ENCODE measurements at places on chromosomes 1 and 21. TPM values are rescaled to one million over a fixed set of nuclear protein-coding genes. Genes with fewer than 3 reads are reported as not detected.

NBPF6 gene
- total RNA-seq: not detected

CYP2J2 gene
- 4.3 TPM for total RNA-seq

PSRC1 gene
- total RNA-seq: 1.5 TPM

IGSF3 gene
- 47.9 TPM for total RNA-seq

PTCH2 gene
- 0.10 TPM for total RNA-seq

HSD3B1 gene
- not detected for total RNA-seq

PIGV gene
- total RNA-seq: 27.9 TPM

OPRD1 gene
- total RNA-seq: not detected

LRRN2 gene
- total RNA-seq: 0.35 TPM

CCDC27 gene
- not detected for total RNA-seq

METTL18 gene
- total RNA-seq: 5.9 TPM

AMY1A gene
- not detected for total RNA-seq

PI4KB gene
- total RNA-seq: 43.4 TPM

INTS7 gene
- total RNA-seq: 10.4 TPM

REN gene
- total RNA-seq: not detected

CLCA1 gene
- not detected for total RNA-seq

TNFRSF9 gene
- 7.8 TPM for total RNA-seq

CFHR1 gene
- not detected for total RNA-seq

CYP4A22 gene
- not detected for total RNA-seq

NTRK1 gene
- not detected for total RNA-seq

GRCh38 chr1:224433701-224434672 lies 610 bp downstream of the WDR26 start:
- no peak for DNase-seq

DNA sequence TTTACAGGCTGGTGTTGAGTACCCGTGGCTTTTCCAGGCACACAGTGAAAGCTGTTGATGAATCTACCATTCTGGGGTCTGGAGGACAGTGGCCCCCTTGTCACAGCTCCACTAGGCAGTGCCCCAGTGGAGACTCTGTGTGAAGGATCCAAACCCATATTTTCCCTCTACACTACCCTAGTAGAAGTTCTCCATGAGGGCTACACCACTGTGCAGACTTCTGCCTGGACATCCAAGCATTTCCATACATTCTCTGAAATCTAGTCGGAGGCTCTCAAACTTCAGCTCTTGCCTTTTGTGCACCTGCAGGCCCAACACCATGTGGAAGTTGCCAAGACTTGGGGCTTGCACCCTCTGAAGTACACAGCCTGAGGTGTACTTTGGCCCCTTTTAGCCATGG lies 227.8 kb downstream of the BACH1 start:
- DNase-seq: no peak

DNA sequence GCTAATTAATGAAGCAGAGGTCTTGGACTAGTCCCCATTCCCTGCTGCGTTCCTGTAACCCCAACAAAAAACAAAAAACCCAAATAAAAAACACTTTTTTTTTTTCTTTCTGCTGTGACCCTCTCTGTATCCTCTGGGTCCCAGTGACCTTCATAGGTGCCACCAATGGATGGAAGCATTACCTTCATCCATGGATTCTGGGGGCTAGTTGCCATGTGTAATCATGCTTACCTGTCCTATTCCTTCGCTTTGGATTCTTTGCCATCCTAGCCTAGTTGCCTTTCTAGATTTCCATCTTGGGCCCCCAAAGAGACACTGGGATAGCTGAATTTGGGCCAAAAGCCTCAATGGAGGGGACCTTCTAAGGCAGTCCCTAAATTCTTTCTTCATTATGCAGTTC lies 1208.7 kb downstream of the BRINP3 start:
- DNase-seq: no peak

DNA sequence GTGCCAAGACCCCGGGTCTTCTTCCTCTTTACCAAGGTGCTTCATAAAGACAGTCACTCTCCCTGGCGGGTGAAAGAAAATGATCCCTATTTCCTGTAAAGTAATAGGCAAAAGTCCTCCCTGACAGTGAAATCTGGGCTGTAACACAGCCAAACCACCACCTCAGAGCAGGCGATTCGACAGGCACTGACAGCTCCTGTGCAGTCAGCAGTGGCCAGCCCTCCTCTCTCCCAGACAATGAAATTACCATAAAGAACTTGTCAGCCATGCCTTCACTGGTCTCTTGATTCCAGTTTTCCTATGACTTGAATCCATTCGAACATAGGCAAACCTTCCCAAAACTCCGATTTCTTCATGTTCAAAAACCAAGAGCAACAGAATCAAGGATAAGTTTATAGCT lies 492.2 kb upstream of the DAB1 start:
- peak; percentile 20 for DNase-seq

GRCh38 chr1:82921759-82922158 lies 1077.2 kb downstream of the TTLL7 start:
- DNase-seq: no peak

DNA sequence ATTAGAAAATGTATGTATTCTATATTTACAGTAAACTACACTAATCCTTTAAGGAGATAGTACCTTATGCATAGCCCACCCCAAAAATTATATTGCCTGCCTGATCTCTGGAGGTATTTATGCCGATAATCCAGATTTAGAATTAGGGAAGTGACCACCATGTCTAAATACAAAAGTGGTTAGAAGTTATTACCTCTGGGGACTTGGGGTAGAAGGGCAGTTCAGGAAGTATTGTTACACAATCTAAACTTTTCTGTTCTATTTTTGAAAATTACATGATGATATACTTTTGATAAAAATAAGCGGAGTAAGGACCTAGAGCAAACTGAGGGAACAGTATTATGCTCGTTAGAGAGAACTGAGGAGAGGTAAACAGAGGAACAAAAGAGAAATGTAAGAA lies 90.5 kb upstream of the ZP4 start:
- DNase-seq: no peak

DNA sequence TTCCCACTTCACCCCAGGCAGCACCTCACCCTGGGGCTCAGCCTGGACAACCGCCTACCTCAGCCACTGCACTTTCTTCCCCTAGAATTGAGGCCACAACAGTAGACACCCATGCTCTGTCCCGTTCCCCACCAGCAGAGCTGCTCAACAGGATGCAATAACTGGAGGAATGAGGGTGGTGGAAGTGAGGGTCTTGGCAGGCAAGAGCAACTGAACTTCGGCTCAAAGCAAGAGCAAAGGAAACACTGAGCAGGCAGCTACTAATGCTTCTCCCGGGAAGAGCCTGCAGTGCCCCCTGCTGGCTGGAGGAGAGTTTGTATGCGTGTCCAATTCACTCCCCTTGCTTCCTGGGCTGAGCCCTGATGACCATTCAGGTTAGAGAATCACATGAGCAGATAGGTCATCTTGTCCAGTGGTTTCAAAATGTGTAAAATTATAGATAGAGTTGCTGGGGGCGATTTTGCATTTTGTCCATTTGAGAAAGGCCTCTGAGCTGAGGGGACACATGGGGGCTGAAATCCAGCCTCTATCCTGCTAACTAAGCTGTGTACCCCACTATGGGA lies 13.9 kb downstream of the NT5C1A start:
- DNase-seq: peak; percentile 57

DNA sequence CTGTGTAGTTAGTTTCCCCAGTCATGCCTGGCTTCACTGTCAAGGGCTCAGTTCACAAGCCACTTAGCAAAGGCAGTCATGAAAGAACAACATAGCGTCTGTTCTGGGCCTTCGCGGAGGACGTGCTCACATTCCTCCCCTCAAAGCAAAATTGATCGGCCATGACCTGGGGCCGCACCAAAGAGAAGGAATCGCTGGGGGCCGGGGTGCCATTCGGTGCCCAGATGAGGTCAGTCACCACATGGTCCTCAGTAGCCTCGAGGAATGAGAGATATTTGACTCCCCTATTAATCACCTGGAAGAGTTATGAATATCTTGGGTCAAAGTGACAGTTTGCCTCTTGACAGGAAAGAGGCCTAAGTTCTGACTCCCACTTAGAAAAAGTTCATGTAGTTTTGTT lies 251.1 kb upstream of the JUN start:
- no peak for DNase-seq

DNA sequence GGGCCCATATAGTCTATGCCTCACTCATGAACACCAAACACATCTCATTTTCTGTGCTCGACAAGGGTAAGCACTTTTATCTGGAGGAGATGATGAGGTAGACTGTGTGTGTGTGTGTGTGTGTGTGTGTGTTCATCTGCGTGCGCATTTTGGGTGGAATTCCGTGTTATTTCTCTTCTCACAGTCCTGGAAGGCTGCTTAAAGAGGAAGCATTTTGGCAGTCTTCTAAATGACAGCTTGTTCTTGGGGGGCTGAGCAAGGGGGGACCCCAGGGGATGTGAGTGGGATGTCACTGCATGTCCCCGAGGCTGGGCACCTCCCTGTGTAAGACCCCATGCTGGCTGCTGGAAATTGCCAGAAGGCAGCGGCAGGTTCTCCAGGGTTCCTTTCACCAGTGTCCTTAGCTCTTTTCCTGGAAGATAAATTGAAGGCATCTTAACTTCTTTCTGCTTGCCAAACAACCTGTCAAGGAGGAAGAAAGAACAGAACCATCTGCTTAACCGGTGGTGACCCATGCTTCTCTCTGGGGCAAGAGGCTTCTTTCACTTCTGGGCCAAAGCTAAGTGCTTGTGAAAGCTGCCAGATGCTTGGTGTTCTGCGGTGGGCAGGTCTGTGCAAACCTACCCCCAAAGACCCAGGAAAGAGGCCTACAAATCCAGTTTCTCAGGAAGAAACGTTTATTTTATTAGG lies 9.9 kb upstream of the RD3 start:
- DNase-seq: no peak

DNA sequence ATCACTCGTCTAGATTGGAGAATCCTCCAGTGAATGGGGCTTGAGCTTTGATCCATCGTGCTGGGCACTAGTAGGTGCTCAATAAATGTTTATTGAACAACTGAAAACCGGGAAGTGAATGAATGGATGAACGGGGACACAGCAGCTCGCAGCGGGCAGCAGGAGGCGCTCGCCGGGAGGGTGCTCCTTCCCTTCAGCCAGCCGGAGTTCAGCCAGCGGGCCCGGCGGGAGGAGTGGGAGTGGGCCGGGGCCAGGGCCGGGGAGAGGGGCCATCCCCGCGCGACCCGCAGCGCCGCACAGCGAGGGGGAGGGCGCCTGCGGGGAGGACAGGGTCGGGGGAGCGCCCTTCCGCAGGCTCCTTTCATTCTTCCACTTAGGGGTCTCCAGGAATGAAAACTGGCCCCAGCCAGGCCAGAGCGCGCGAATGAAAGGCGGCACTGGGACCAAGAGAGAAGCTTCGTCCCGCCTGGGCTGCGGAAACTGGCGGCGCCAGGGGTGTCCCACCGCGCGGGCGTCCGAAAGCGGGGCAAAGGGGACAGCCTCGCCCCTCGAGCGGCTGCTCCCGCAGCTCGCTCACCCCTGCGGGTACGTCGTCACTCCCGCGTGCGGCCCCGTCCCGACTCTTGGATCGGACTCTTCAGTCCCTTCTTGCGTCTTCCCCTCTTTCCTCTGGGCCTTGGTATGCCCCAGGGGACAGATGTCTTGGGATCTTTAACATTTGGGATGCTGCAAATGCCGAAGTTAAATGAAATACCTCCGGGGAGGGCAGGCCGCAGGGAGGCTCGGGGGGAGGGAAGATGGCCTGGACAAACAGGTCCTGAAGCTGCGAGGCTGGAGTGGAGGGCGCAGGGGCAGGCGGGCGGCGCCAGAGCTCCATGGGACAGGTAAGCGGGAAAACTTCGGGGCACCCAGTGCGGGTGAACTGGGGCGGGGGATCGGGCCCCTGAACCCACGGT lies 3.6 kb upstream of the INAVA start:
- peak; percentile 45 for DNase-seq

DNA sequence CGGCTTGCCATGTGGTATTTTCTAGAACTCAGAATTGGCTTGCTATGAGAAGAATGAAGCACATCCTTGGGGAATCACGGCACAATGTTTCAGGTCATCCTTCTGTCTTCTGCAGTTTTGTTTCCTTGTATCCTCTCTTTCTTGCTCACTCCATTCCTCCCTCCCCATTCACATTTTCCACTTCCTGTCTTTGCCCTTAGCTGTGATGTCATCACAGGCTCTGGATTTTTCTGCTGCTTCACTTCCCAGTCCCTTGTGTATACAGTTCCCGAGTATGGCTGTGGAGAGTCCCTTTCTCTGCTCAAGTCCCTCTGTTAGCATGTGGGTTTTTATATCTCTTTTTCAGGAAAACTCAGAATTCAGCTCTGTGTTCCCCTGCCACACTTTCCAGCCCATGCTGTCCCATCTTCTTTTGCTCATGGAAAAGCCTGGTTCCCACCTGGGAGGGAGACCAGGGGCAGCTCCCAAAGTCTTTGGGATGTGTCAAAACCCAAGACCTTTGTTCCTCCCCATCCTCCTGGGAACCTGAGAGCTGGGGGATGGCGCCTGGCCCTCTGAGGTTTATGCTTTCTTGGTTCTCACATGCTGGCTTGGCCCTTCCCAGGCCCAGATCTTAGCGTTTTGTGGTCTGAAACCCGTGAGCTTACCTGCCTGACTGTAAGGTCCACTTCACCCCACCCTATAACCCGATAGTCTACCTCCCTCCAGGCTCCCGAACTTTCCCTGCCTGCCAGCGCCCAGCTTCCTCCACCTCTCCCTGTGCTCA lies 4.8 kb upstream of the RGS16 start:
- DNase-seq: no peak

GRCh38 chr1:215987092-215987875 lies 420.2 kb downstream of the KCTD3 start:
- peak; percentile 75 for DNase-seq

GRCh38 chr1:27332536-27333281 lies 9.1 kb upstream of the SYTL1 start:
- DNase-seq: no peak

- no peak for DNase-seq
Observed at GRCh38 chr1:200302192-200302920, 107.5 kb downstream of the ZNF281 start.

DNA sequence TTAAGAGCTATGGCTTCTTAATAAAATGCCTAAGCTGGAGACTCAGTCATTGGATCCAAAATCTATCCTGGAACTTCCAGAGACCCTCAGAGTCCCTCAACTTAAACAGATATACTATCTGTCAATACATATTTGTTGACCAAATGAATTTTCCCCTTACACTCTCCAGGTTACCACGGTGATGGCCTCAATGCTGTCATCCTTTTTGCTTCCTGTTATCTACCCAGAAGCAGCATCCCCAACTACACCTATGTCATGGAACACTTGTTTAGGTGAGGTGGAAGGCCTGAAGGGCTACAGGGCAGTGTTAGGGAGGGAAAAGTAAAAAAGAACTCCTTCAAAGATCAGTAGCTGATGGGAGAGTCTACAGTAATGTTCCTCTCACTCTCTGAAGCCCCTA lies 4.4 kb upstream of the C1orf56 start:
- no peak for DNase-seq

DNA sequence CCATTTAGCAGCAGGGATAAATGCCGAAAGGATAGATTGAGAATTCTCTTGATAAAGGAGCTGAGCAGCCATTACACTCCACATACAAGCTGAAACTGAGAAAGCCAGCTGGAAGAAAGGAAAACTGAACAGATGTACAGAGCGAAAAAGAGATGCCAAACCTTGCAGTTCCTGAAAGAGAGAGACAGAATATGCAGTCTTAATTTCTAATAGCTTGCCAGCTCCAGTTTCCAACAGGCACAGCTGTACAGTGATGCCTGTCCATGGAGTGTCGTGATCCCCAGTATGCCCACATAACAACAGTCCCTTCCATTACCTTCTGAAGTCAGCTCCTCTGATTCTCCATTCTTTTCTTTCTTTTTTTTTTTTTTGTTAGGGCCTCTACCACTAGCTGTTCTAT lies 22.7 kb downstream of the ABL2 start:
- no peak for DNase-seq
